SK-N-DZ (cell line): ENCODE measurements at places on chromosomes 7 and 10.

- DNase-seq = no peak
Observed at GRCh38 chr7:136585954-136586670, 282.3 kb upstream of the CHRM2 start.

DNA sequence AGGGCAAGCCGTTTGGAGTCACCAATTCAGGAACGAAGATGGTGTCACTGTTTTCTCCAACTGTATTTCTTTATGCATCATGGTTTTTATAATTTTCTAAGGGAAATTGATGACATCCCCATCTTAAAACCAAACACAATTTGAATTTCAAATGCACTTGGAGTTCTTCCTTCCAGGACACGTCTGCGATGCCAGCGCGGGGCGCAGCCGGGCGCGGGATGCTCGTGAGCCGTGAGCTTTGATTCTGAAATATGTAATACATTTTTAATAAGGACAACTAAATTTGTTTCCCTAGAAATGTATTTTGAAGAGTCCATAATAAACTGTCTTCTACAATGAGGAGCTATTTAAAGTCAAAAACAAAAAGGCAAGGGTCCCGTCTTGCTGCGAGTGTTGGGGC lies 492.1 kb downstream of the DNAJB6 start:
- DNase-seq = no peak

DNA sequence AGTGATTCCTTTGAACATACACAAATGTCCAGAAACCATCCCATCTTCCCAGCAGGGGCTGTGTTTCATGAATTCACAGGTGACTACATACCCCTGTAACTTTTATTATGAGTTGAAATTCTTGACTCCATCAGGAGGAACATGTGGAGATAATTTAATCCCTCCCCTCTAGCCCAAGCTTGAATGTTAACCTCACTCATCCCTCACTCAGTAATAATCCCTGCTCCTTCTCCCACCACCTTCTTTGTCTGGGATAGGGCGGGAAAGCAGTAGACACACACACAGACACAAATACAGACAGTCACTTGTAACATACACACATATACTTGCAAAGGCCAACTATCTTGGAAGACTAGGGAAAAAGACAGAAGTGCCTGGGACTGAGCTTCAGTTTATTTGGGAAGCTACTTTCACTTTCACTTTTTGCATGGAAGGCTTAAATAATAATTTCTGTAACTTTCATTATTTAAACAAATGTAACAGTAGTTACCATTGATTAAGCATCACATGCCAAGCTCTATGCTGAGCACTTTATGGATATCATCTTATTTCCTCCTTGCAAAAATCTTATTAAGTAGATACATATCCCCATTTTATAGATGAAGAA lies 7.3 kb downstream of the AASS start:
- DNase-seq = no peak

GRCh38 chr10:124728830-124729661 lies 15.1 kb downstream of the FAM53B start:
- no peak for DNase-seq

- no peak for DNase-seq
Observed at GRCh38 chr10:35225204-35225603, 98.6 kb downstream of the CREM start.

GRCh38 chr7:351681-352480 lies 61.9 kb downstream of the FOXL3 start:
- DNase-seq = no peak
